ENCODE measurements at places on chromosomes 7 and 10.

DNA sequence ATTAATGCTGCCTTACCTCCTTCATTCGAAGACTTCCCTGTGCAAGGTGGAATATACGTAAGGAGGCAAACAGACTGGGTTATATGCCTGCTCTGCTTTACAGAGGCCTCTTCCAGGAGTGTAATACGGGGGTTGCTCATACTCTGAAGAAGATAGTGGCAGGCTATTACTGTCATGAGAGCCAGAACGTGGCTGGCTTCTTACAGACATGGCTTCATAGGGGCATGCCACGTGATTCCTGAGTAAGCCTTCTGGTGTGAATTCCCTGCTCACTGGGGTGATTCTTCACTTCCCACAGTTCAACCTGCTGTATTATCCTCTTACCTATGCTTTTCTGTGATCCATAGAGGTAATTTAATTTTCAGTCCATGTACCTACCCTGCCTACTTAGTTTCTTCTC, 141.8 kb downstream of the ST7 start:
- DNase-seq, result no peak

GRCh38 chr7:117021986-117022385, 68.7 kb downstream of the ST7 start:
- DNase-seq, result no peak

DNA sequence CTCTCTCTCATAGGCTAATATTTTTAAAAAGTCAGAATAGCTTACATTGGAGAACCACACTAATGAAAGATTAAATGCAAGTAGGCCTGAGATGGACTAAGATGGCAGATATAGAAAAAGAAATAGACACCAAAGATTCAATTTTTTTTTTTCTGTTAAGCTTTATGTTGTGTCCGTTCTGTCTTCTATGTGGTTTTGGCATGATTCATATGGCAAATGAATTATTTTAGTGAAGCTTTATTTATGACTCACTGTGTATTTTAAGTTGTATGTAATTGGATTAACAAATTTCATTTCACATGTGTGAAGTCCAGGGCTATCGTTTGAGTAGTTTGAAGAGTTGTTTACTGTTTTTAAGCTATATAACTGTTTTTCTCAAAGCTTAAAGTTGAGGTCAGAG, 214.8 kb downstream of the CAMK1D start:
- peak; percentile 12 for DNase-seq

DNA sequence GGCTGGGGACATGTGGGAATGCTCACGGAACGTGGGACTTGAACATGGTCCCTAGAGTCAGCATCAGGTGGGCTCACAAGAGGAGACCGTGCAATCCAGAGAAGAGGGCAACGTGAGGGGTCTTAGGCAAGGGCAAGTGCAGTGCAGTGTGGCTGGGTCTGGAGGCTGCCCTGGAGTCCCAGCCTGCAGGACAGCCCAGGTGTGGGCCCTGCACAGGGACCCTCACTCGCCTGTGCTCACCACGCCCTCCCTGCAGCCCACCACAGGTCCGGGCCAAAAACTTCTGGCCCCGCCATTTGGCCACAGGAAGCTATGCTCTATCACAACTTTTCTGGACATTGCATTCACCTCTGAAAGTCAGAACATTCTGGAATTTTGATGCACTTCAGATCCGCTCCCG, 133.5 kb downstream of the PAXIP1 start:
- no peak for DNase-seq

GRCh38 chr10:77333610-77334340, 303.8 kb downstream of the KCNMA1 start:
- DNase-seq, result no peak

DNA sequence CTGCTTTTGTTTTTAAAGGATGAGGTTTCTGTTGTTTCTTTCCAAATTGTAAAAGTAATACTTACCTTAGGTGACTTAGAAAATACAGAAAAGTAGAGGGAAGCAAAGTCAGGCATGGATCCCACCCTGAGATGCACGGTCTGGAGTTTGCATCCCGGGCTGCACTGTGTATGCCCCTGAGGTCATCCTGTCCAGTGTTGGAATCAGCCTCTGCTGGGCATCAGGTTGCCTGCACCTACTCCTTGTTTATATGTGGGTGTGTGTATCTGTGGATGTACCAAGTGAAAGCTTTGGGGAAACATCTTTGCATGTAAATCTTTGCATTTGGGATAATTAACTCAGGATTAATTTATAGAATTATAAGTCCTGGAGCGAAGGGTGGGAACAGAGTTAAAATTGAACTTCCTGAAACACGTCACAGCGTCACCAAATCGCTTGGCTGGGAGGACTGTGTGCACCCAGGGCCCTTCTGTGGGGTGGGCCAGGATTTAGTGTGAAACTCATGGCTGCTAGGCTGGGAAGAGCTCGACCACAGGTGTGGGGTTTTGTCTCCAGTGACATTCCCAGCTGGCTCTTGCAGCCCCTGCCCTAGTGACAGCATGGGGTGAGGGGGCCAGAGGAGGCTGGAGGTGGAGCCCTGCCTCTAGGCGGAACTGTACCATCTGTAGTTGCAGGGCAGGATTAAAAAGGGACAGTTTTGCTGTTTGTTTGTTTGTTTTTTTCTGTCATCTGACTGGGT, 27.9 kb downstream of the GTF2IRD1 start:
- no peak for DNase-seq

- DNase-seq, result no peak
Observed at GRCh38 chr7:143480501-143480900, 2.8 kb downstream of the TAS2R41 start.

DNA sequence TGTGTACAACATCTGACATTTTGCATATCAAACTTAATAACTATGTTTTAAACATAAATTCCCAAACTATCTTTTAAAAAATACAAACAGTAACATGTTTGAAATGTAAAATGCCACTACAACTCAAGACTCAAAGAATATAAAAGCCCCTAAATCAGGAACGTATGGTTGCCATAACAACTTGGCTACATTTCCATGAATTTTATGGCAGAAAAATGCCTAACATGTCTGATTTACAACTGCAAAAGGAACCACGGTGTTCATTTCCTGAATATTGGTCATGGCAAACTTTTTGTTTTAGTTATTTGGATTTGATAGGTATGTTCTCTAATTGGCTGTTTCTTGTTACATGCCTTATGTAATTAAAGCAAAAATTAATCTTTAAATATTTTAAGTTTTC, 2.0 kb downstream of the SOSTDC1 start:
- DNase-seq, result no peak

- no peak for DNase-seq
Observed at GRCh38 chr10:16848562-16849154, 31.4 kb upstream of the RSU1 start.

GRCh38 chr10:48316236-48316635, 9.8 kb downstream of the MAPK8 start:
- DNase-seq, result no peak

DNA sequence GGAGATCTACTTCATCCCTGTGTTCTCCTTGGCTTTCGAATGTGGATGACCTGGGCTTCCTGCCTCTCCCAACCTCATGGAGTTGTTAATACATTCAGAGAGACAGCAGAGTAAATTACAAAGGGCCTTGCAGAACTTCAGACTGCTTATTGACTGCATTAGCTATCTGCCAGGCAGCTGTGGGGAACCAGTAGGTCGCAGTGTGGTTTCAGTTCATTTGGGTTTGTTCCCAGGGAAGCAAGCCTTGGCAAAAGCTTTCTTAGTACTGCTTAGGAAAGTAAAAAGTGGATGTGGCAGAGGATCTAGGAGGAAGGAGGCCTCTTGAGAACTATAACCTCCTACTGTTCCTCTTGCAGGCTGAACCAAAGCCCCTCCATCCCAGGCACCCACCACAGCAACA, 9.2 kb downstream of the NPFFR1 start:
- no peak for DNase-seq

GRCh38 chr10:77005871-77006270, 631.7 kb downstream of the KCNMA1 start:
- DNase-seq, result no peak

- DNase-seq, result peak; percentile 91
Observed at GRCh38 chr10:6348096-6348874, 145.6 kb downstream of the PFKFB3 start.

DNA sequence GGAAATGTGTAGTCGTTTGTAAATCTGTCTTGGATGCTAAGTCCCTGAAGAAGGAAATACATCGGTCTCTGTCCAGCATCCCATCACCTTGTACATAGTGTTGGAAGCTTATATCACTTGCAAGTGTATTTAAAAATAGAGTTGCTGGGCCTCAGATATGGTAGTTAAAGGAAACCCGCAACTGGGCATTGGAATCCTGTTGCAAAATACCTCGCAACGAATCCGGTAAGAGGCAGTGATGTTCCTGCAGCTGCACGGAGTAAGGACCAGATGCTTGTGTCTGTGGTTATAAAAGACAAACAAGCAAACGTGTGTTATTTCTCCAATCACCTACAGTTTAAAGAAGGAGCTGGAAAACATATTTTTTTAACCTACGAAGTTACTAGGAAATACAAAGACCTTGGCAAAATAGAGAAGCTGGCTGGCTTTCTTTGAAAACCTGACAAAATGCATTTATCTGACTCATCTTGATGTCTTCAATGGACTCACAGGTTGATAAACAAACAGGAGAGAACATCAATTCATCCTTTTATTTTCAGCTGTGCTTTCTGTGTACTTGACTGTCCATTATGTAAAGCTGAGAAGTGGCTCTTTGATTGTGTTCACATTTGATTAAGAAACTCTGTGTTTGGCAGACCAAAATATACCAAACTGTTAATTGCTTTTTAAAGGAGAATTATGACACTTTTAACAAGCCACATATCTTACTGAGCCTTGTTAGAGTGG, 326.4 kb downstream of the SFMBT2 start:
- DNase-seq, result no peak

DNA sequence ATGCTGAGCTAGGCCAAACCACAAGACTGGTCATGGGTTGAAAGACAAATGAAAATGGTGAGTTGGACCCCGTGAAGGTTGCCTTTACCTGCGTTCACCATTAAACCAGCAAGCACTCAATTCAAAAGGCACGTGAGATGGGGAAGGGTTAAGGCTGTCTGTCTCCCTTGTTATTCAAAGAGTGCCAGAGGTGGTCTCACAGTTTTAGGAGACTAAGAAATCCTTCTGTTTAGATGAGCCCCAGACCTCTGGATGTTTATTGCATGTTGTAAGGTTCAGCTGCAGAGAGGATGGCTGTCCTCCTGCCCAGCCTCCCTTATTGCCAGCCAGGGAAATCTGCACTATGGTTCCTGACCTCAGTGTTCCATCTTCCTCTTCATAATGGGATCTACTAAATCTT, 498.0 kb upstream of the CELF2 start:
- no peak for DNase-seq

- no peak for DNase-seq
Observed at GRCh38 chr7:135678612-135679575, 16.6 kb downstream of the STMP1 start.

DNA sequence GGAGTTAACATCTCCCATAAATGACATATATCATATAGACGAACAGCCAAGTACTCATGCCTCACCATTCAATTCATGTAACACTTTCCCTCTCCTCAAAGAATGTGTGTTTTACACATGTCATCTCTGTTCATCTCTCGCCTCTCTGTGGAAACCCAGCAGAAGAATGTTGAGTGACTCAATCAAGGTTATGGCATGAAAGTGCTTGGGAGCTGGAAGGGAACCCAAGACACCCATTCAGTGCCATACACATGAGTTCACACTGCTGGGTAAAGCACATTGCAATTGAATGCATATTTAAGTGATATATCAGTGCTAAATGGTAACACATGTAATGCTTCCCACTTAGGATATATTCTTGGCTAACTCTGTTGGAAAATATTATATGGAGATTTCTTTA, 322.9 kb downstream of the PTEN start:
- no peak for DNase-seq

DNA sequence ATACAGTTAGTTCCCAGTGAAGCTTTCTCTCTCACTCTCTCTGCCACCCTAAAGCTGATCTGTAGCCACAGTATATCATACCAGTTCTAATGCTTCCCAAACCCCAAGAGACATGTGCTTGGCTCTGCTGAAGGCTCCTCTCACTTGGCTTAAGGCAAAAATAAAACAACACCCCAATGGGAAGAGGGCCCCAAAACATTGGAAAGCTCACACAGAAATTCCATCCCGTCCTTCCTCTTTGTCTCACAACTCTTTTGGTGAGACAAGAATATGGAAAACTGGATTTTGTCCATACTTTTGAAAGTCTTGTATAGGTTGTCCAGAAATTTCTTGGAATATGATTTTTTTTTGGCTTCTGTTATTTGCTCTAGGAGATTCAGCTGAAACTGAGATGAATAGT, 56.1 kb upstream of the WNT16 start:
- no peak for DNase-seq

DNA sequence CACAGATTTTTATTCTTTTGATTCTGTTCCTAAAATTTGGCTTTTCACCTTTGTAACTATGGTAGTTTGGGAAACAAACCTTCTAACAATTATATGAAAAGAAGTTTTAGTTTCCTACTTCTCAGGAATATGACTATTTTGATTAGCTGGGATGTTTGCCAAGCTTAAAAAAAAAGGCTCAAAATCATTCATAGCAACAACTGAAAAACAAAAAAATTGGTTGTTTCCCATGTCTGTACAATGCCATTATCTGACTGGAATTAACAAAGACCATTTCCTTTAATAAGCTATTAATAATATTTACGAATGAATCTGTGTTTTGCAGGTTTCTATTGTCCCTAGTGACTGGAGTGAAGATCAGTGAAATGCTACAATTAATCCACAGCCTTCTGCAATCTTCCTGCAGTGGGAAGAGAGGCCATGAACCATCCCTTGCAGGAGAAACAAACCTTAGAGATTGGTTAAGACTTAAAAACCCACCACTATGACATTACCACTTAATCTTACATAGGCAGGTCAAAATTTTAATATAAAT, 4.2 kb downstream of the PURB start:
- peak; percentile 15 for DNase-seq

DNA sequence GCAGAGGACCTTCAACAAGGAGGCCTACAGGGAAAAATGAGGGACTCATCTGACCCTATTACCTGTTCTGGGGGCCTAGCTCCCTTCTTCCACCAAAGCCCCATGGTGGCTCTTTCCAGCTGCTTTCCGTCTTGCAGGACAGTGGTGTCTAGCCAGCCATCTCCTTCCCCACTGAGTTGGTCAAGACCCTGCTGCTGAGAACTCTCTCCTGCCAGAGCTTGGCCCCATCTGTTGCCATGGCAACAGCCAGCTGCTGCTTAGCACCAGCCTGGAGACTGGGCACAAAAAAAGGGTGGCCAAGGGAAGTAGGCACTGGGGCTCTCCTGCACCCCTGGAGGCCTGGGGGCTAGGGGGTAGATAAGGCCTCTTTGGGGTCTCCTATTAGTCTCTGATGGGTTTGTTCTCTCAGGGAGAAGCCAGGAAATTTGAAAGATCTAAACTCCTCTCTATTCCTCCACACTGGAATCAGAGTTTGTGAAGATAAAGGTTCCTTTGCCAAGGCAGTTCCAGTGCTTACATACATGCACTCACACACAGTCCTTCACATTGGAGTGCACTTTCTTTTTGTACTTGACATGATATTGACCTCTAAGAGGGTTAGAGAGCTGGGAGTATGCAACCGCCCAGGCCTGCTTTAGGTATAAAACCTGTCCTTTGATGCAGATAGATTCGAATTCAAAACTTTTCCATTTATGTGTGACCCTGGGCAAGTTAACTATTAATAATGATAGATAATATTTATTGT, 15.8 kb downstream of the TSPAN33 start:
- DNase-seq, result no peak

GRCh38 chr7:66729274-66729673, 11.3 kb upstream of the RABGEF1 start:
- no peak for DNase-seq

- no peak for DNase-seq
Observed at GRCh38 chr10:99521765-99522469, 10.8 kb upstream of the NKX2-3 start.
